ENCODE measurements at places on chromosomes 12 and 14. TPM values are rescaled to one million over a fixed set of nuclear protein-coding genes. Genes with fewer than 3 reads are reported as not detected.

DNA sequence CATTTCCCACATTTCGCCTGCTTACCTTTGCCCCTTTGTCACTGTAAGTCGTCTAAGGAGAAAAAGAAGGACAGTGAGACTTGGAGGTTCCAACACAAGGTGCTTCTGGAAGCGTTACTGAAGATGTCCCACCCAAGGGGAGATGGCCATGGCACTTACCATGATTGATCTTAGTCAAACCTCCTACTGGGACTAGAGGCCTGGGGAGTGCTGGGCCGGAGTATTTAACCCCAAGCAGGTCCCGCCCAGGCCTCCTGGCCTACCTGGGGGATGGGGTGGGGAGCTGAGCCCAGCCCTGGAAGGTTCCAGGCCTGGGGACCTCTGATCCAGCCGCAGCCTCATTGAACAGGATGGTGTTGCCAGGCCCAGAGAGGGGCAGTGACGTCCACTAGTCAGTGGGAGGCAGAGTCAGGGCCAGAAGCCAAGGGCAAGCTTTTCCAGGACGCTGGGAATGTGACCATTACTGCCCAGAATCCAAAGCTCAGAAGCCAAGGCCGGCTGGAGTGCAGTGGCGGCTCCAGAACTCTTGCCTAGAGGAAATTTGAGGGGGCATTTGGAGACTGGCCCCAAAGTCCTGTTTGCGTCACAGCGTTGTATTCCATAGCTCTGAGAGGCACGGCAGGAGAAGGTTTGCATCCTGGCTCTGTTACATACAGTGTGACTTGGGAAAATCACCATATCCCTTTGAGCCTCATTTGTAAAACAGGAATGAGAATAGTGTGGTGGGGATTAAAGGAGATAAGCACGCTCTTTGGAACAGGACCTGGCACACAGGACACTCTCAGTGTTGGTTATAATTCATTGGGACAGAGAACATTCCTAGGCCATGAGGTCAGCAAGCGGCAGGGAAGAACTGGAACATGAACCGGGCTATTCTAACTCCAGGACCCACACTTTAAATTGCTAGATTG lies at the start of gene HPD:
Gene HPD, minus strand, starts transcription at position 198 of the 911 bp plus-strand sequence. Its CDS starts 36 bp downstream, at position 162.
- peaks cover 15% of the 10 kb centered on the region for H3K4me1 ChIP-seq
- H3K4me3 ChIP-seq = no peak within 1 kb of the TSS
- peak; percentile 78 for DNase-seq
- no peaks in the 10 kb centered on the region for H3K36me3 ChIP-seq
- no peak within 1 kb of the TSS for H3K27ac ChIP-seq

DNA sequence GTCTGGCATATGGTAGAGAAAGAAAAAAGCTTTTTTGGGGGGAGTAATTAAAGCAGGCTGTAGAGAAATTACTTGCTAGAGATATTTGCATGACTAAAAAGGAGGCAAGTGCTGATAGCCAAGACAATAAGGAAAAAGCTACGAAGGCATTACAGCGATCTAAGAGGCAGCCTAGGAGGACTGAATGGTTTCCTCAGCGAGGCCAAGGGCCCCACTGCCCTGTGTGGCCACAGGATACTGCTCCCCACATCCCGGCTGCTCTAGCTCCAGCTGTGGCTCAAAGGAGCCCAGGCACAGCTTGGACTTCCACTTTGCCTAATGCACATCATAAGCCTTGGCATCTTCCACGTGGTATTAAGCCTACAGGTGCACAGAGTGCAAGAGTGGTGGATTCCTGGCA lies 53.6 kb downstream of the LRRIQ1 start:
- H3K36me3 ChIP-seq = no peaks in the 10 kb centered on the region
- H3K4me1 ChIP-seq = no peaks in the 10 kb centered on the region
- DNase-seq = no peak

DNA sequence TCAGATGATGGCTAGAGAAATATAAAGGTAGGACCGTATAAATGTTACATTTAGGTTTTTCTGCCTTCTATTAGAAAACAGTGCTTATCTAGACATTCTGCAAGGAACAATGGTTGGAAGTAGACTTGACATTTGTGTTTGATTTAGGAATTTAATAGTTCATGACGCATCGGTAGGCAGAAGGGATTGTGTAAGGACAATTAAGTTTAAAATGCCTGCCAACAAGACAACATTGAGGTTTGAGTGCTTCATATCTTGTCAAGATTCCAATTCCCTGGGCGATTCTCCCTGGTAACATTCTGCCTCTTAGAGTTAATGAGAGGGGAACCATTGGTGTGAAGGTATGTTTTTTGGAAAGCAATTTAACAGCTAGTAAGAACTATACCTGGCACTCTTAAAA lies 186.8 kb upstream of the RBM19 start:
- H3K27me3 ChIP-seq = no peaks in the 10 kb centered on the region
- peaks cover 13% of the 10 kb centered on the region for H3K4me1 ChIP-seq
- H3K27ac ChIP-seq = peak overlapping the region; percentile 59
- H3K36me3 ChIP-seq = no peaks in the 10 kb centered on the region
- DNase-seq = peak; percentile 81
- no peak overlapping the region for H3K4me3 ChIP-seq

- no peak for DNase-seq
- H3K27ac ChIP-seq = no peak overlapping the region
- no peaks in the 10 kb centered on the region for H3K4me1 ChIP-seq
- H3K36me3 ChIP-seq = no peaks in the 10 kb centered on the region
- H3K4me3 ChIP-seq = no peak overlapping the region
Measured at GRCh38 chr14:69331206-69331605, 66.9 kb downstream of the ERH start.

- H3K27me3 ChIP-seq = no peaks in the 10 kb centered on the region
- no peaks in the 10 kb centered on the region for H3K36me3 ChIP-seq
- no peak for DNase-seq
- H3K27ac ChIP-seq = no peak overlapping the region
- H3K4me3 ChIP-seq = no peak overlapping the region
Measured at GRCh38 chr14:33742166-33742565, 208.7 kb downstream of the EGLN3 start.

GRCh38 chr12:131159660-131160059 lies 206.0 kb downstream of the ADGRD1 start:
- H3K4me1 ChIP-seq = no peaks in the 10 kb centered on the region
- DNase-seq = peak; percentile 11
- H3K27ac ChIP-seq = no peak overlapping the region
- H3K27me3 ChIP-seq = no peaks in the 10 kb centered on the region

- no peak overlapping the region for H3K4me3 ChIP-seq
- peaks cover 3% of the 10 kb centered on the region for H3K4me1 ChIP-seq
- no peak for DNase-seq
Measured at GRCh38 chr12:124650912-124651311, 83.5 kb upstream of the NCOR2 start.

- no peak overlapping the region for H3K27ac ChIP-seq
- peaks cover 31% of the 10 kb centered on the region for H3K27me3 ChIP-seq
- no peaks in the 10 kb centered on the region for H3K4me1 ChIP-seq
- no peak overlapping the region for H3K4me3 ChIP-seq
Measured at GRCh38 chr12:81800298-81801148, 41.4 kb upstream of the PPFIA2 start.

DNA sequence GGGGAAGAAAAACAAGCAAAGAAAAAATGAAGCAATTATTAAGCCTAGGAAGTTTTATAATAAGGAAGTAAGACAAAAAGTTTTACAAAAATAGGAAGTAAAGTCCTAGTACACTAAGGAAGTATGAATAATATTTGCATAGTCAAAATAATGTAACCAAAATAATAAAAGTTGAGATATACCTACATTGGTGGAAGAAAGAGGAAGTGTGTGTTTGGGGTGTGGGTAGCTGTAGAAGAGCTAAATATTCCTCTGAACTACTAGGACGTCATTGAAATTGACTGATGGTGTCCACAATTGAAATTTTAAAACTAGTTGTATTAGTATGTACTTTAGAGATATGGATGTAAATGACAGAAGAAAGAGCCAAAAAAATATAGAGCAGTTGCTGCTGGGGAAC lies 228.4 kb upstream of the OTX2 start:
- no peak overlapping the region for H3K27ac ChIP-seq
- H3K27me3 ChIP-seq = peaks cover 81% of the 10 kb centered on the region
- no peak overlapping the region for H3K4me3 ChIP-seq
- no peaks in the 10 kb centered on the region for H3K36me3 ChIP-seq

DNA sequence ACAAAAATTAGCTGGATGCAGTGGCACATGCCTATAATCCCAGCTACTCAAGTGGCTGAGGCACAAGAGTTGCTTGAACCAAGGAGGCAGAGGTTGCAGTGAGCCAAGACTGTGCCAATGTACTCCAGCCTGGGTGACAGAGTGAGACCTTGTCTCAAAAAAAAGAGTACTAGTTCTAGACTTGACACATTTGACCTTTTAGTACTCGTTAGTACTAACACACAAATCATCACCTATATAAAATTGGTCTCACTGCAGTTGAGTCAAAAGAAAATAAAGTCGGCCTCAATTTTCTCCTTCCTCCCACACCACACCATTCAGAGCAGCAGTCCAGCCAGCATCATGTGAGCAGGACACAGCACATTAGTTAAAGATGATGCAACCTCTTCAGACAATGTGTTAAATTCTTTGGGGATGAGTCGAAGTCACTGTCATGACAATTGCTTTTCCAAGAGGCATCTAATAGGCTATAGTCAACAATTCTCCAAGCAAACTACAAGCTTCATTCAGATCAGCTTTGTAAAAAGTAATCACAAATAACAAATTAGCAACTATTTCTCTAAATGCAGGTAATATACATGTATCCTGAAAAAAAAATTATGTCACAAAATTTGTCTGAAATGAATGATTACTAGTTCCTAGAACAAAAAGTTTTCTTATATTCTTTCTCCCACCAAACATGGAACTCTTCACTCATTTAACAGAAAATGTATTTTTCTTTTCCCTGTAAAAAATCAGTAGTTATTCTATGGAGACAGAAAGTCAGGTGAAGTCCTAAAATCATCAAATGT lies 55.6 kb downstream of the CLIP1 start:
- peak; percentile 86 for DNase-seq
- H3K27me3 ChIP-seq = no peaks in the 10 kb centered on the region
- H3K36me3 ChIP-seq = peaks cover 43% of the 10 kb centered on the region
- peak overlapping the region; percentile 95 for H3K27ac ChIP-seq

DNA sequence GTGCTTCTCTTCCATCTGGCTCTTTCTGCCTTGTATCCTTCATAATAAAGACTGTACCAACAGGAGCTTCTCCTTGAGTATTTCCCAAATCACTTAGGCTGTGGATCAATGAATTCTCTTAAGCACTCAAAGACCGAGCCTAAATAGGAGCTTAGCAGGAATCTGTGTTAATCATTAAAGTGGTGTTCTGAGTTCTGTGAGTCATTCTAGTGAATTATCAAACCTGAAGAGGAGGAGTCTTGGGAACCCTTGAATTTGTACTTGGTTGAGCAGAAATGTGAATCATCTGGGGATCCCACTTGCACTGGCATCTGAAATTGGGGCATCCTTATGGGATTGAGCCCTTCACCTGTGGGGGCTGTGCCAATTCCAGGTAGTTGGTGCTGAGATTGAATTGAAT lies 946.2 kb downstream of the BCL11B start:
- H3K27me3 ChIP-seq = no peaks in the 10 kb centered on the region
- DNase-seq = no peak
- no peak overlapping the region for H3K4me3 ChIP-seq
- no peak overlapping the region for H3K27ac ChIP-seq
- no peaks in the 10 kb centered on the region for H3K4me1 ChIP-seq

DNA sequence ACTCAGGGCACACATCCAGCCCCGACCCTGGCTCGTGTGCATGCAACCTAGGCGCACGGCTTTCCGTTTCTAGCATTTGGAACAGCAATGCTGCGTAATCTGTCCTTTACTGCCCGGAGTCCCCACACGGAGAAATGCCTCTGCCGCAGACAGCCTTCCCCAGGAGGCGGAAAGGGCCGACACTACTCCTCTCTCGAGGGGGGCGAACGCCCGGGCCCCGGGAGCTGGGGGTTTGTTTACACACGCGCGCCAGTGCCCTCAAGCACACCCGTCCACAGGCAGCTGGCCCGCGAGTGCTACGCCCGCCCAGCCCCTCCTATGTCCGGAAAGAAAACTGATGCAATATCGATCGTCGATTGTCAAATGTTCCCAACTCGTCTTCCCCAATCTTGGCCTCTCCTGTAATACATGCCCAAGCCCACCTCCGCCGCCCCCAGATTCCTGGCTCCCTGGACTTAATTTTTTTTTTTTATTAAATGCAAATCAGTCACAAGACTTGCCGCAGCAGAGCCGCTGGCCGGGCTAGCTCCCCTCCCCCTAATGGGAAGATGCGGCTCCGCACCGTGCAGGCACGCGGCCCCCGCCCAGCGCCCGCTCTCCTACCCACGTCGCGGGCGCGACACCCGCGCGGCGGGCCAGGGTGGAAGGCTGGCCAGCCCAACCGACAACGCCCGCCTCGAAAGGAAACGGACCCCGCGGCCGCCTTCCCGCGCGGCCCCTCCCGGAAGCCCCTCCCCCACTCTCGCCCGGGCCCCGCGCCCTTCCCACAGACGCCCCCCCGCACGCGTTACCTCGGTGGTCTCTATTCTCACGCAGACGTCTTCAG lies 642 bp downstream of the SLC38A2 start:
- peak overlapping the region; percentile 93 for H3K4me3 ChIP-seq
- no peaks in the 10 kb centered on the region for H3K27me3 ChIP-seq
- peak; percentile 68 for DNase-seq
- peak overlapping the region; percentile 98 for H3K27ac ChIP-seq
- H3K36me3 ChIP-seq = peaks cover 65% of the 10 kb centered on the region

GRCh38 chr14:94536836-94537235 lies 24.4 kb upstream of the SERPINA4 start:
- H3K36me3 ChIP-seq = no peaks in the 10 kb centered on the region
- H3K27me3 ChIP-seq = no peaks in the 10 kb centered on the region
- peaks cover 2% of the 10 kb centered on the region for H3K4me1 ChIP-seq
- DNase-seq = peak; percentile 58
- H3K27ac ChIP-seq = no peak overlapping the region

- H3K36me3 ChIP-seq = no peaks in the 10 kb centered on the region
Measured at GRCh38 chr14:99562856-99563748, 40.9 kb downstream of the CCDC85C start.

- H3K27ac ChIP-seq = no peak overlapping the region
- no peaks in the 10 kb centered on the region for H3K4me1 ChIP-seq
- peaks cover 69% of the 10 kb centered on the region for H3K36me3 ChIP-seq
Measured at GRCh38 chr12:130806574-130806973, 32.5 kb downstream of the STX2 start.

GRCh38 chr12:120847814-120848213 lies 56.3 kb downstream of the SPPL3 start:
- peaks cover 18% of the 10 kb centered on the region for H3K36me3 ChIP-seq
- DNase-seq = no peak
- H3K4me1 ChIP-seq = peaks cover 17% of the 10 kb centered on the region
- H3K27ac ChIP-seq = no peak overlapping the region
- H3K27me3 ChIP-seq = no peaks in the 10 kb centered on the region

The PTPRR gene
- total RNA-seq = not detected

The PZP gene
- total RNA-seq = not detected

The GPR162 gene
- total RNA-seq = not detected

The GLI1 gene
- total RNA-seq = not detected
